Mammary epithelial cell (primary cell): ENCODE measurements at places on chromosomes 1 and 21.

DNA sequence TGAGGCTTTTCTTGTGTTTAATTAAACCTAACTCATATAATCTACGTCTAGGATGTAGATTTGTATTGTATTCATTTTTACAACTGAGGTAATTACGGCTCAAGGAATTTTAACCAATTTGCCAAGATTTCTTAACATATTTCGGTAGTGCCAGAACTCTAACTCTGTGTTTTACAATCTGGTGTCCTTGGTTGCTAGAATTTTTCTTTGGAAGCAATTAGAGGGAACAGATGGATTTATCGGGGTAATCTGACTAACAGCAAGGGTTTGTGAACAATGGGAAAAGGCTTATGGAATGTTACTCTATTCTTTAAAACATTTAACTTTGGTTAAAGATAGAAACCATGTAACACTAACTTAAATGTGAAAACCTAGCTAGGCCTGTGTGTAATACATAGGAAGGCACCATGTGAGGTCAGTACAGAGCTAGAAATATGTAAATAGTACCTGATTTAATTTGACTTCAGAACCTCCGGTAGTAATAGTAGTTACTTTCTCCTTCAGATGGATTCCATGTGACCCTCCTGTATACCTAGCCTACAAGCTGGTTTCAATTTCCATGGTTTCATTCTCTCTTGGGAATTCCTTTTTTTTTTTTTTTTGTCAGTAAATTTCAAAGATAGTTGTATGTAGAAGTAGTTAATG, 1.2 kb downstream of the MTF2 start:
- peak; percentile 68 for DNase-seq

DNA sequence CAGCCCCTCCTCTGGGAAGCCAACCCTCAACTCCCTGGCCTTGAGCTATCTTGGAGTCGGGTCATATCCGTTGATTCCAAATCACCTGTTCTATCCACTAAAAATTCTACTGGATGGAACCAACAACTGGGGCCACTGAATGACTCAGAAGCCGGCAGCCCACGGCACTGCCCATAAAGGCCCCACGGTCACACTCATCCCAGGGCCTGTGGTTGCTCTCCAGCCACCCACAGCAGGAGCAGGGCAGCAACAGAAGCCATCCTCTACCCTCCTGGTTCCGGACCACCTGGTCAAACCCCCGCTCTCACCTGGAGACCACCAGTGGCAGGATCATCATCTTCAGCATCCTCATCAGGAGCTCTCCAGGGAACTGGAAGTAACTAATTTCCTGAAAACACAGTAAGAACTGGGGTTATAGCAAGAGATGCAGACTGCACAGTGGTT, 8.4 kb downstream of the SLC1A7 start:
- no peak for DNase-seq

GRCh38 chr21:31753949-31754707, 22.2 kb upstream of the SCAF4 start:
- DNase-seq = no peak

- DNase-seq = peak; percentile 56
Measured at GRCh38 chr1:235500971-235501540, 3.2 kb downstream of the B3GALNT2 start.

- no peak for DNase-seq
Measured at GRCh38 chr1:8473891-8474300, 156.0 kb downstream of the SLC45A1 start.

DNA sequence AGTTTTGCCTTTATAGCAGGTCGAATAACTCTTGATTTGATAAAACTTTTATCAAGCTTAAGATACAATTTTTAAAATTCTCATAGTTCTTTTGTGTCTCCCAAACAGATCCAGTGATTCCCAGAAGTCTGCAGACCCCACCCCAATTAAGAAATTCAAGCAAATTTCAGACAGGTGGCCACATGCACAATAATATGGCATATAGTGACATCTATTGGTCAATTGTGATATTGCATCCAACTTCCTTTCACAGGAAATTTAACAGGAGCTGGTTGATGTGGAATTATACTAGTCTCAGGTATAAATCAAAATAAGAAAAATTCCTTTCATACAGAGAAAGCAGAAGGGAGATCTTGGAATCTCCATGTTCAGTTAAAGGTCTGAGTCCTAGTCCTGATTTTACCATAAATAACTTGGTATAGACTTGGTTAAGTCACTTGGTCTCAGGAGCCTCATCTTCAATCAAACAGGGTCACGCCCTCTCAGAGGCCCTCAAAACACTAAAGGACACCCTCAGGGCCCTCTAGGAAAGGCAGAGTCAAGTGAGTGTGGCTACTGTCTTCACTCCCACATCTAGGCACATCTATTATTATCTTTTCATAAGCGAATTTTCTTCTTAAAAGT, 24.1 kb downstream of the PIGM start:
- no peak for DNase-seq

DNA sequence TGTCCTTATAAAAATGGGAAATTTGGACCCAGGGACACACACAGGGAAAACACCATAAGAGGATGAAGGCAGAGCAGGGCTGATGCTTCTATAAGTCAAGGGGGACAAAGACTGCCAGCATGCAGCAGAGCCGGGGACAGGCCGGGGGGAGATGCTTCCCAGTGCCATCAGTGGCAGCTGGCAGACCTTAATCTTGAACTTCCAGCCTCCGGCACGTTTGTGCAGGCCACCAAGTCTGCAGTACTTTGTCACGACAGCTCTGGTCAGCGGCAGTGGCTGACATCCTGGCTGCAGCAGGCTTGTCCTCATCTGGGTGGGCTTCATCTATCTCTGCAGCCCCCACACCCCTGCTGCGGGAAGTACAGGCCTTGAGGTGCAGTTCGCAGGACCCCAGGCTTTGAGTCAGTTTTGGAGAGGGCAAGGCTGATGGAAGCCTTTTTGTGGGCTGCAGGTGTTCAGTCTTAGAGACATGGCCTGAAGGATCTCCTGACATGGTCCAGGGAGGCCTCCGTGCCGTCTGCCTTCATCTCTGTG, 186.0 kb downstream of the DYRK1A start:
- DNase-seq = no peak

- peak; percentile 52 for DNase-seq
Measured at GRCh38 chr1:228037401-228038386, 30.9 kb downstream of the WNT3A start.
